ENCODE measurements at places on chromosomes 6 and 20.
A peak's percentile ranks its signal among the peaks of the same experiment; 100 is the strongest.

- DNase-seq: no peak
Measured at GRCh38 chr6:55040102-55040848, 134.0 kb upstream of the HCRTR2 start.

GRCh38 chr6:25194172-25194678, 84.9 kb upstream of the CARMIL1 start:
- DNase-seq: no peak

- DNase-seq: peak; percentile 78
Measured at GRCh38 chr6:156791320-156791850, 14.2 kb downstream of the ARID1B start.

- peak; percentile 14 for DNase-seq
Measured at GRCh38 chr6:87951751-87952150, 95.9 kb upstream of the SPACA1 start.

GRCh38 chr6:150435832-150436231, 67.0 kb downstream of the IYD start:
- no peak for DNase-seq

DNA sequence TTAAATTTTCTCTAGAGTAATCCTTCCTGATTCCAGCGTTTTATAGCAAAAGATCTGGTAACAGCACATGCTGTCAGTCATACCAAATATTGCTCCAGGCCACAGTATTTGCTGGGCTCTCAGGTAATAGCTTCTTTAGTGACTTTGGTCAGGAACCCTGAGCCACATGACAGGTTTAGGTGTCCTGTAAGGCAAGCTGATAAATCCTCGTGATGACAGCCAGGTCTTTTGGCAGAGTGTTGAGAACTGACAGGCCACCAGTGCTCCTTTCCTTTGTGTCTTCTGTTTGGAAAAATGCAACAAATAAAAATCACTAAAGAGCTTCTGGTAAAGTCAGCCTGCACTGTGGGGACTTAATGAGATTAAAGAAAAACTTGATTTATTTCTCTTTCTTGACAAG, 34.6 kb downstream of the PRDM13 start:
- no peak for DNase-seq

DNA sequence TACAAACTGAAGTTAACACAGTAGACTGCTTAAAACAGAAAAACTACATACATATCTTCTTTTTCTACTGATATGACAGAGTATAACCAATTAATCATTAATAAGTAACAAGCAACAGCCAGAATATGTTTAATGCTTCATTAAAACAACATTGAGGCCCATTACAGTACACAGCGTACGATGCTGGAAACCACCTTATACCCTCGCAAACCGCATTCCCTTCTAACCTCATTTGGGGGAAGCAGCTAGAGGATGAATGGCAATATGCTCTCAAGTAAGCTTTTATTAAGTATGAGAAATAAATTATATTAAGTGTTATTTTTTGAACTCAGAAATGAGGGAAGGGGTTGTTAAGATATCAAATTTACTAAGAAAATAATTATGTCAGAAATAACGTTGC, 142.4 kb downstream of the GMDS start:
- DNase-seq: no peak

DNA sequence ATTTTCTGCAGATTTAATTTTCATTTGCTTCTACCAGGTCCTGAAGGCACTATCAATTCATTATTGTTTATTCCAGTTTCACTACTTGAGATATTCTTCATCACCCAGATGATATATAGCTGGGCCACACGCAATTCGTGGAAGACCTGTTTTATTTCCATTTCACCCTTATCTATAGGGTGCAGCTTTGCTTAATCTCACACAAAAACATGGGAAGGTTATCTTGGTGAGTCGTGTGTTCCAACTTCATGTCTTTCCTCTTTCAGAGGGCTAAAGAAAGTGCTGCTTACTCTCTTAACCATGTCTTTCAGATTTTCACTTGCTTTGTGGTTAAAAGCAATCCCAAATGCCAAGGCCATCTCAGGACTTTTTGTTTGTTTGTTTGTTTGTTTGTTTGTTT, 194.0 kb downstream of the SOD2 start:
- DNase-seq: no peak

DNA sequence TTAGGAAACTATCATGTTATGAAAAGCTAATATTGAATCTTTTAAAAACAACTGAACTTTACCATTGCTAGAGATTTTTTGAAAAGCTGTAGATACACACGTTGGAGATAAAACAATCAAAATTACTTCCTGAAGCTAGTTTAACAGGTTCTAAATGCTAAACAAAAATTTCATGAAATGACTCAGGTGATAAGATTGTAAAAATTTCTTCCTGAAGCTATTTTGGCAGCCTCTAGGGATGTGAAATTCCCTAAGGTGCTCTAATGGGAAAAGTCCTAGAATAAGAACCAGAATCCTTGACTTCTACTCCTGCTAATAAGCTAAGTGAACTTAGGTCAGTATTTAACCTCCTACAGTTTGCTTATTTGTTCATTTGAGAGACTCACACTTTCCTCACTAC, 8.5 kb downstream of the GCM2 start:
- DNase-seq: no peak

DNA sequence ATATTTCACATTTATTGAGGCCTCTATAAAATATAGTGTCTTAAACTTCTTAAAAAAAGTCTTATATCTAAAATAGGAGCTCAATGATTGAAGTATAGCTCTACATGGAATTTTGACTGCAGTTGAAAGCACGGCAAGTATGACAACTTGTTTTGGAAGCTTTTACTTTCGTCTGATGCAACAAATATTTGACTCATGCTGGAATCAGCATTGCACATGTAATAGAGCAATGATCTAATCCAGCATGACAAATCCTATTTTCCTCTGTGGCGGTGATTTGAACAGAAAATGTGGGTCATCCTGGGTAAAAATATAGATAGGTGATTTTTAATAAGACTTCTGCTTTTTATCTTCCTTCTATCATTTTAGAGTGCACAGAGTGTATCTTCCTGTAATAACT, 111.6 kb downstream of the TINAG start:
- DNase-seq: no peak

DNA sequence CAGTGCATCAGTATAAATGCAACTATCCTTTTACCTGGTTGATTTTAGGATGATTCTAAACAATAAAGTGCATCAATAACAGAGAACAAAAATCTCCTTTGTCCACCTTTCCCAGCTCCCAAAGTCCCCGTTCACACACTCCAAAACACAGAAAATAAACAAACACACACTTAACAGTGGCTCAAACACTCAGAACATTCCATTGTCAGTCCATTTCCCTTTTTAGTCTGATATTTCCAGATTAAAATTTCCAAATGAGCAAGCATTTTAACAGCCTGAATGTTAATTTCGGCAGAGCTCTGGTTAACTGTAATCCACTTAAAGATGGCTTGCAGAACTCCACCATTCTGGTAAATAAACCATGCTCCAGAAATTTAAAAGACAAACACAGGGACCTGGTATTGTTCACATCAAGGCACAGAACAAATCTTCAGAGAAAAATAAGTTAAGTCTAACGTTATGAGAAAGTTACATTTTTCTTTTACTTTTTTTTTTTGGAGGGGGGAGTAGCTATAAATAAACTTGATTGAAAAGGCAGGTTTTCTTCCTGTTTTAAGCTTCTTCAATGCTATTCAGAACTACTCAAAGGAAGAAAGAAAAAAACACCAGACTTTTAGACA, 100.8 kb downstream of the DST start:
- no peak for DNase-seq

GRCh38 chr20:32052090-32052777, at the start of gene HCK:
Gene HCK, plus strand, starts transcription at chr20:32052242.
- DNase-seq: no peak
